ENCODE measurements at places on chromosomes 2 and 18. TPM values are rescaled to one million over a fixed set of nuclear protein-coding genes. Genes with fewer than 3 reads are reported as not detected.

- no peak for DNase-seq
Measured at GRCh38 chr2:67313536-67313935, 83.6 kb upstream of the ETAA1 start.

GRCh38 chr2:189783451-189783926 lies 650 bp downstream of the ORMDL1 start:
- no peak for DNase-seq

The SETBP1 gene
- 47.7 TPM for total RNA-seq

The DNAJC10 gene
- 140 TPM for total RNA-seq

GRCh38 chr2:168583064-168583709 lies 127.1 kb downstream of the CERS6 start:
- no peak for DNase-seq

- no peak for DNase-seq
Measured at GRCh38 chr2:238868616-238869292, 20.9 kb downstream of the TWIST2 start.

DNA sequence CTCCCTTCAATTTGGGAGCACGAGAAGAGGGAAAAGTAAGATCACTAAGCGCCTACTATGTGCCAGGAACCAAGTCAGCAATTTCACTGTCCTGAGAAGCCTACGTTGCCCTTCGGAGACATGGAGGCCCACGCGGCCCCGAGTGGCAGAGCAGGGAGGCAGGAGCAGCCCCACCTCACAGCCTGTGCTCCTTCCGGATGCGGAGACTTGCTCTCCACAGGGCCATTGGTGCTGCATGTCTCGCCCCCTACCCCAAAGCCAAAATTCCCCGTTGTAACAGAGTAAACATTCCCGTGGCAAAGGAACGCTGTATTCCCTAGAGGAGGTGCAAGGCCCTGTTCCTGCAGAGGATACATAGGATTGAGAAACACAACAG lies 4.5 kb downstream of the SLC14A2 start:
- no peak for DNase-seq

- no peak for DNase-seq
Measured at GRCh38 chr2:33086400-33087015, 139.8 kb downstream of the LTBP1 start.

The SLC66A2 gene
- 33.5 TPM for total RNA-seq

The ADNP2 gene
- total RNA-seq, result 33.9 TPM

Measured in mesothelial cell of epicardium (in vitro differentiated cells).